ENCODE measurements at places on chromosomes 5 and 9.

- DNase-seq: no peak
Measured at GRCh38 chr9:125608489-125609224, 98.4 kb downstream of the MAPKAP1 start.

DNA sequence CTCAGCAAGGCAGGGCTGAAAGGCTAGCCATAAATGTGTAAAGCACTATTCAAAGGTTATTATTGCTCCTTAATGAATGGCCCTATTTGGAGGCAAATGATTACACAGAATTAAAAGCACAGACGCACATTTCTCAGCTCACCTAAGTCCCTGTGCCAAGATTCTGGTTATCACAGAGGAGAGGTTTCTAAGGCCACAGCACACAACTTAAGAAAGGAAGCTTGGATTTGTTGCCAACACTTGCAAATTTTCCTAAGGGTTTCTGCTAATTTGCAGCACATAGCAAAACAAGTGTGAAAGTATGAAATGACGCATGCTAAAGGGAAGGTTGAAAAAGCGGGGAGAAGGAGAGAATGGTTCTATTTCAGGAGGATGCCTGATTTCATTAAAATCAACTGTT, 834.1 kb upstream of the C9orf72 start:
- DNase-seq: no peak

DNA sequence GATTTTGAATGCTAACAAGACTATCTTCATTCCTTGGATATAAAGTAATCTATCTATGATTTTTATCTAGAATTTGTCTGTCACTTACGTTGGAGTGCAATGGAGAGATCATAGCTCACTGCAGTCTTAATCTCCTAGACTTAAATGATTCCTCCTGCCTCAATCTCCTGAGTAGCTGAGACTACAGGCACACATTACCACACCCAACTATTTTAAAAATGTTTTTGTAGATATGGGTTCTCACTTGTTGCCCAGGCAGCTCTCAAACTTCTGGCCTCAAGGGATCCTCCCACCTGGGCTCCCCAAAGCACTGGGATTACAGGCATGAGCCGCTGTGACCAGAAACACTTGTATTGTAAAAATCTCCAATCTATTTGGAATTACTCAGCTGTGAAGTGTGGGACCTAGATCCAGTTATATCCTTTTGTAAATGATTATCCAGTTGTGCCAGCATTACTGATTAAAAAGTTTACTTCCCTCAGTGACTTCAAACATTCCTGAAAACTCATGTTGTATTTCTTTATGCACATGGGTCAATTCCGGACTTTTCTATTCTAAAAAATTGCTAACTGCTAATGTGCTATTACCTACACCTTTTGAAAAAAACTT, 1793.8 kb upstream of the WWC1 start:
- no peak for DNase-seq

GRCh38 chr9:2257248-2257929, 242.2 kb downstream of the SMARCA2 start:
- DNase-seq: no peak

GRCh38 chr5:168039566-168040248, 251.7 kb upstream of the WWC1 start:
- DNase-seq: no peak

GRCh38 chr5:140402258-140403074, 833 bp downstream of the ANKHD1 start:
- peak; percentile 29 for DNase-seq

GRCh38 chr5:108061941-108062340, 320.0 kb downstream of the FBXL17 start:
- DNase-seq: no peak

DNA sequence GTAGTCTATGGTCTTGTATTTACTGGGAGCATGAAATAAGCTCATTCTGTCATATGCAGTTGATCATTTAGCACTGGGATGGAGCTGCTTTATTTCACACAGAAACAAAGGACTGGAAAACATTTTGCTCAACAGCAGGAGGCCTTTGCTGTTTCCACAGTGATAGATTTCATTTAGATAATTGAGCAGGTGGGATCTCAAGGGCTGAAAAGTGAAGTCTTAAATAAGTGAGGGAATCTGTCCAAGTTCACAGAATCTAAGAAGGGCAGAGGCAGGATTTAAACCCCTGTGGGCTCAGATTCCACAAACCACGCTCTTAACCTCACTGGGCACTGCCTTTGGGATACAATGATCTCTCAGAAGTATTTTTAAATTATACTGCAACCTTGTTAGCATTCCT, 47.8 kb downstream of the PRLR start:
- DNase-seq: no peak

DNA sequence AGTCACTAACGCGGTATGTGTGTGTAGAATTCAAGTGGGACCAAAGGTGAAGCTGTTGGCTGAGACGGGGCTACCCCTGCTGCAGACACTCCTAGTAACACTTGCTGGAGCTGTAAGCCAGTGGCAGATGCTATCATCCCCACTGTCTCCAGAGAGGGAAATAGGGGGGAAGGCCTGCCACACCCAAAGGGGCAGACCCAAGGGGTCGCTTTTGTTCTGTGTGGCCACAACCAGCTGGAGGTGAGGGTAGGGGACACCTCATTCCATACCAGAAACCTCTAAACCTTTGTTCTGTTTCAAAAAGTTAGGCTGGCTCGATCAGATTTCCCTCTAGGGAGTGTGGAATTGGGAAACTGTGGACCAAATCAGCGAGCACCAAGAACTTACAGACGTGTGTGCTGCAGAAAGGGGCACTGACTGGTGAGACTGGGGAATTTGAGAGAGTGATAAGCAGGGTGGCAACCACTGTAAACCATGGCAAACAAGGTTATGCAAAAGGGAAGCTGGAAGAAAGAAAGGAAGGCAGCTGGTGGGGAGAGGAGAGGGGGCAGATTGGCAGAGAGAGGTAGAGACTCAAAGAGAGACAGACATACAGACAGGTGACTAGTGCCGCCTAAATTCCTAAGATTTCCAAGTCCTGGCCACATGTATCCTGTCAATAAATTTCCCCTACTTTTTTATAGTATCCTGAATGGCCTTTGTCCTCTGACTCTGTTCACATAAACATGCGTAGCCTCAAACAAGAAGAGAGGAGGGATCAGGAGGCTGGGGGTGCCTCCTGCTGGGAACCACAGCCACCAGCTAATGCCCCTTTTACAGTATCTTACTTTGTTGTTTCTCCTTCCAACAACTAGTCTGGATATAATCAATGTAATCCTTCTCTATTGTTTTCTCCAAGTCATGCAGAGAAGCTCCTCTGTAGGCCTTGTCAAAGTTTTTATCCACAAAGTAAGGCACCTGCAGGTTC, 15.6 kb upstream of the SPATA24 start:
- no peak for DNase-seq

DNA sequence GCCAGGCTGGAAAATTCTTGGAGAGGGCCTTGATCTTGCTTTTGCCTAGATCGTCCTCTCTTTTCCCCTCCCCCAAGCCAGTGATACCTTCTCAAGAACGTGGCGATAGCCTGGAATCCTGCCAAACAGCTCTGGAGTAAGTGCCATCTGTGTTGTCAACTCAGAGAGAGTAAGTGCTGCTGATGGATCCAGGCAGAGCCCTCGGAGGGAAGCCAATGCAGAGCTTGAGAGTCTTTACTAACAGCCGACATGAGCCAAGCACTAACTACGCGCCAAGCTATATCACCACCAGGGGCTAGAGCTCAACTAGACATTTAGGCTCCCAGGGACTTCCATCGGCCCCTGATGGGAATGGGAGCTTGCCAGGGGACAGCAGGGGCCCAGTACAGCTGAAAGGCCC, 17.6 kb downstream of the RAPGEF1 start:
- no peak for DNase-seq

- no peak for DNase-seq
Measured at GRCh38 chr9:76585487-76586389, 126.8 kb downstream of the GCNT1 start.

- peak; percentile 32 for DNase-seq
Measured at GRCh38 chr5:154214371-154215106, 24.0 kb downstream of the GALNT10 start.

- peak; percentile 21 for DNase-seq
Measured at GRCh38 chr5:7876867-7877266, 7.9 kb downstream of the MTRR start.

DNA sequence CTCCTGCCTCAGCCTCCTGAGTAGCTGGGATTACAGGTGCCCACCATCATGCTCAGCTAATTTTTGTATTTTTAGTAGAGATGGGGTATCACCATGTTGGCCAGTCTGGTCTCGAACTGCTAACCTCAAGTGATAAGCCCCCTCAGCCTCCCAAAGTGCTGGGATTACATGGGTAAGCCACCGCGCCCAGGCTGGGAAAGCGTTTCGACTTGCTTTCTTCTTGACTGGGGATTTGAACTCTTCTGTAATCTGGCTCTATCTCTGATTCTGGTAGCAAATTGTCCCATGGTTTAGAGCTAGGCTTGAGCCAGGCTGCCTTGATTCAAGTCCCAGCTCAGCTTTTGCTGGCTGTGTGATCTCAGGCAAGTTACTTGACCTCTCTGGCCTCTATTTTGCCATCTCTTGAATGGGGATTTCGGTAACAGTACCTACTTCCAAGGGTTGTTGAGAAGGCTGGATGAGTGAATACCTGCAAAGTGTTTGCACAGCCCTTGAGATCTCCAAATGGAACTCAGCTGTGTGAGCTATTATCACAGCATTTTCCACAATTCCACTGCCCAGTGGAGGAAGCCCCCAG, 20.5 kb upstream of the MVB12B start:
- no peak for DNase-seq

GRCh38 chr9:23768861-23769260, 57.2 kb downstream of the ELAVL2 start:
- no peak for DNase-seq
